Forelimb muscle (tissue), 1 donor: ENCODE measurements at places on chromosomes 4 and X.

DNA sequence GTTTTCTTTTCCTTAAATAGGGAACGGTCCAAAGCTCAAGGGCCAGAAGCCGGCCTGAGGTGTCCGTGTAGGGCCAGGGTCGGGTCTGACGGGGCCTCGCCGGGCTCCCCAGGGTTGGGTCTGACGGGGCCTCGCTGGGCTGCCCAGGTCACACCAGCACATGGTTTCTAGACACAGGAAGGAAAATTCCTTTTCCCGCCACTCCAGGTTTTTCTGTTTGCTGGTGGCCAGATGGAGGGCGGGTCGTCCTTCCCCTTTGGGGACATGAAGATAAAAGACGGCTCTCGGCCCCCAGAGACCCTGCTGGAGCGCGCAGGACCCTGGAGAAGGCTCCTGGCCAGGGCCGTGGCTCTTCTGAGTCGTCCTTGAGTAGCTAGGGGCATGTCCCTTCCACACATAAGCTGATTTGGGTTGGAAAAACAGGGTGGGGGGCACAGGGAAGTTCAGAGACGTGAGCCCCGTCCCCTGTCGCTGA lies 35.1 kb downstream of the PIGG start:
- DNase-seq, result no peak

DNA sequence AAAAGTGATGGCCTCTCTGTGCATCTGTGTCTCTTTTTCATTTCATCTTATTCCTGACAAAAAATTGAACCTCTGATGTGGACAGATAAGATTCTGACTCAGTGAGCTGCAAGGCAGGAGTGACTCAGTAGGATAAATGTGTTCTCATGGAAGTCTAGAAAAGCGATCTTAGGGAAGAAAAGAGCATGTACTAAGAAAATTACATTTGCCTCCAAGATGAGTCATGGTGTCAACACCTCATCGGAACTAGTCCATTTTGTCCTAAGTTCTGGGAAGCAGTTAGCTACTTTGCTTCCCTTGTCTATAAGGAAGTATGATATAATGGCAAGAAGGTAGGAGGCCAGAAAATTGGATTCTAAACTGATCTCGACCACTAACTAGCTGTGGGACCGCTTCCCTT lies 83.5 kb upstream of the AFF2 start:
- no peak for DNase-seq

GRCh38 chrX:104118765-104119164 lies 6.4 kb downstream of the ZCCHC18 start:
- no peak for DNase-seq

DNA sequence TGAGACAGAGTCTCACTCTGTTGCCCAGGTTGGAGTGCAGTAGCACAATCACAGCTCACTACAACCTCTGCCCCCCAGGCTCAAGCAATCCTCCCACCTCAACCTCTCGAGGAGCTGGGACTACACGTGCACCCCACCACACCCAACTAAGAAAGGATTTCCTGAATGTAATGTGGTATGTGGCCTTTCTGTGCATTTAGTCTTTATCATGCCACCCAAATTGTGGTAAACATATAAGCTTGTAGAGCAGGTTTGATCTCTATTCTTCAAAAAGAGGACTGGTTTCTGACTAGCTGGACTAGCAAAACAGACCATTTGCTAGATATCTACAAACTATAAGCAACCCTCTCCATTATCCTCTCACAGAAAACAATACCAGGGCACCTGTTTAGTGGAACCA lies 33.6 kb downstream of the ELOVL6 start:
- no peak for DNase-seq

GRCh38 chr4:172975651-172976229 lies 192.9 kb upstream of the GALNT7 start:
- no peak for DNase-seq

GRCh38 chr4:65096630-65097029 lies 573.7 kb downstream of the EPHA5 start:
- no peak for DNase-seq

- no peak for DNase-seq
These were observed 24.8 kb upstream of the AFAP1 start for GRCh38 chr4:7964459-7964858.

DNA sequence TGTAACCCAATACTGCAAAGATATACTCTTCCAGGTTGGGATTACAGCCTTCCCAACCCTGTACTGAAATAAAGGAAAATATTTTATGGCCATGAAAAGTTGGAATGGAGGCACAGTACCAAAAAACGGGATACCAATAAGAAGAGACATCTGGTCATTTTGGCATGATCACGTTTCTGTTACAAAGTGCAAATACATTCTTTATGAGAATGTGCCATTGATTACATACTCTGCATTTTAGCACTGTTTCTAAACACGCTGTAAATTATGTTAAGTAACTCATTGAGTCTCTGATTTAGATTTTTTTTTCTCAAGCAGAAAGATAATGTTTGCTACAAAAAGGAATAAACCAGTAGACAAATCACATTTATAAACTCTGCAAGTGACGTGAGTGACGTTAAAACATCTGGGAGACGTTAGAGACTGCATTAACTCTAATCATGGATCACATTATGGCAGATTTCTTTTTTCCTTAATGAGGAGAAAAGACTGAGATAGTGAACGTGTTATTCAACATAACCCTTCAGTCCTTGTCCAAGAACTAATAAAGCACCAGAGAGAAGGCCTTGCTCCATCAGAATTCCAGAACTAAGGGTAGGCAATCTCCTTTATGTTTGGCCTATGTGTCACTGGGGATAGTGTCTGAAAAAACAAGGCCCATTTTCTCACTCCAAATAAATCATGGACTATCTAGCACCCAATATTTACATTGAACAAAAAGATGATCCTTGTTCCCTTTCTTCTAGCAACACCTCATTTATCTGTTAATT lies 31.0 kb downstream of the UNC5C start:
- DNase-seq, result no peak

GRCh38 chr4:187615972-187616371 lies 379.6 kb upstream of the ZFP42 start:
- no peak for DNase-seq

DNA sequence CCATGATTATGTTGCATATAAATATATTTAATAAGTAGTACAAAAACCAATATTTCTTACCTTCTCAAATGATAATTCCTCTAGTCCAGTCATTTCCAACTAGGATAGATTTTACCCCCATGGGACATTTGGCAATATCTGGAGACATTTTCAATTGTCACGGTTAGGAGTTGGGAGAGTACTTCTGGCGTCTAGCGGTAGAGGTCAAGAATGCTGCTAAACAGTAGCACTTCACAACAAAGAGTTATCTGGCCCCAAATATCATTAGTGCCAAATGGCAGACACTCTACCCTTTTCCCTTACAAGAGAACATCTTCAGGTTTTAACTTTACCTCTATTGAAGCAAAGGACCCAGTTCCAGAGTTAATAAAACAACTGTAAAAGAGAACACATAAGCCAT lies 168.1 kb downstream of the FAT4 start:
- DNase-seq, result no peak

DNA sequence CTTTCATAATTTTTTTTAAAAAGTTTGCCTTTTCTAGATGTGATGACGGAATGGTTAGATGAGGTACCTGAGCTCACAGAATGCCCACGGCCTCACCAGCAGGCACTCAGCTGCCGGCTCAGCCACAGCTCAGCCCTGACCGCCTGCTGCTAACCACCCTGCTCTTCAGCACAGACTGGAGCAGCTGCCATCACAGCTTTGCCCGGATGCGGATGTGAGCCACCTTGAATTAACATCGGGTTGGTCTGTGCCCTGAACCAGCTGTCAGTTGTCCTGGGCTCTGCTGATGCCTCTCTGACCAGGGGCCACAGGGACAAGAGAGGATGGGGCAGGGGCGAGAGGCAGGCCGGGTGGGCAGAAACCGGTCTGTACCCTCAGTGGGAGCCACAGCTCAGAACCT lies 93.3 kb downstream of the HMX1 start:
- no peak for DNase-seq

- no peak for DNase-seq
These were observed 233.9 kb upstream of the MAB21L2 start for GRCh38 chr4:150348079-150348478.

- no peak for DNase-seq
These were observed 1.7 kb upstream of the LAS1L start for GRCh38 chrX:65536291-65536690.

DNA sequence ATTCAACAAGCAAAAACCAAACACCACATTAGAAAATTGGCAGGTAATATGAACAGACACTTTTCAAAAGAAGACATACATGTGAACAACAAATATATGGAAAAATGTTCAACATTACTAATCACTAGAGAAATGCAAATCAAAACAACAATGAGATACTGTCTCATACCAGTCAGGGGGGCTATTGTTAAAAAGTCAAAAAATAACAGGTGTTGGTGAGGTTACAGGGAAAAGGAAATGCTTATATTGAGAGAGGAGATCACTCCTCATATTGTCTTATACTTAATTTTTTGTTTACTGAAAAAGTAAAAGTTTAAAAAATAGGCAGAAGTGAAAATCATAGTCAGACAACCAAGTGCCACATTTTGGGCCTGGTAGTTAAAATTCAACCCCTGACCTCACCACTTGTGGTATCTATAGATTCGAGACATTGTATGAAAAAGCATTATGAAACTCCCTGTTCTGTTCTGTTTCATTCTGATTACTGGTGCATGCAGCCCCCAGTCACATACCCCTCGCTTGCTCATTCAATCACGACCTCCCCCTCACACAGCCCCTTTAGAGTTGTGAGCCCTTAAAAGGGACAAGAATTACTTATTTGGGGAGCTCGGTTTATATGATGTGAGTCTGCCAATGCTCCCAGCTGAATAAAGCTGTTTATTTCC lies 153.7 kb upstream of the FGF16 start:
- DNase-seq, result no peak

DNA sequence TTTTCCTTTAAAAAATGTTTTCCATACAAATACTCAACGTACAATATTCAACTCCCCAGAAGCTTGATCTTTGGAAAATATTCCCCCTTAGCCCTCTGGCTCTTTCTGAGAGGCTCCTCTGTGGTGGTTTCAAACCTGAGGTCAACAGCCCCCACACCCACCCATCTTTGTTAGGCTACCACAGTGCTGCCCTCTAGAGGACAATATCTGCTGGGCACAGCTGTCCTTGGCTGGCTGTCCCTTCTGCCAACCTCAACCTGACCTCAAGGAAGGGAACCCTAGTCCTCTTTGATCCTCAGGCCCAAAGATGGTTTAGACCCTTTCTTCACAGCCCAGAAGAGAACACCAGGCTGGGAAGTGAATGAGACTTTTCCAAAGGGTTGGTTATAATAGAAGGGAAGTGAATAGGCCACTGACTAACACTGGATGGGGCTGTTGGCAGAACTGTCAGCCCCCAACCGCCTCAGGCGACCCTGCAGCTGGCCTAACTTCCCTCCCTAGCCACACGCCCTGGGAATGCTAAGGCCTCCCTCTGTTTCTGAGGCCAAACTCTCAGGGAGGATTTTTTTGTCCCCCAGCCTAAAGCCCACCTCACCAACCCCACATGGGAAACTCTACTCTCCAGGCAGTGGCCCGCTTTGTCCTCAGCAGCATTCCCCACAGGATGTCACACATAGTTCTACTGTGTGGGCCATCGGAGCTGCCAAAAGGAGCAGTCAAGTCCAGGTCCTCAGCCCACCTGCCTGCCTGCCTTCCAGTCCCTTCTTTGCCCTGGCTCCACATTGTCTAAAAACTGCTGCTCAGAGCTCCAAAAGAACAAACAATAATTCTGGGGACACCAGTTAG lies 34.3 kb downstream of the NYX start:
- DNase-seq, result no peak

- peak; percentile 34 for DNase-seq
These were observed 496.6 kb downstream of the STIM2 start for GRCh38 chr4:27357283-27357682.

DNA sequence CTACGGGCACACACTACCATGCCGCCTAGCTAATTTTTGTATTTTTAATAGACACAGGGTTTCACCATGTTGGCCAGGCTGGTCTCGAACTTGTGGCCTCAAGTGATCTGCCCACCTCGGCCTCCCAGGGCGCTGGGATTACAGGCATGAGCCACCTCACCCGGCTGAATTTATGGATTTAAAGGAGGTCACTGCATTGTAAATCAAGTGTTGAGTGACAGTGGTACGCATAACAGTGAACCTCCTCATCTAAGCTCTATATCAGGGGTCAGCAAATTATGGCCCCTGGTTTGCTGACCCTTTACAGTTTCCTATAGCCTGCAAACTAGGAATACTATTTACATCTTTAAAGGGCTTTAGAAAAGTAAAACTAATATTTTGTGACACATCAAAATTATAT lies 2.6 kb upstream of the UXT start:
- no peak for DNase-seq

GRCh38 chr4:80189956-80190677 lies 7.2 kb upstream of the PRDM8 start:
- DNase-seq, result no peak

- DNase-seq, result no peak
These were observed 500 bp downstream of the GAR1 start for GRCh38 chr4:109816082-109816442.

GRCh38 chr4:40984051-40984450 lies 230.3 kb downstream of the APBB2 start:
- no peak for DNase-seq

DNA sequence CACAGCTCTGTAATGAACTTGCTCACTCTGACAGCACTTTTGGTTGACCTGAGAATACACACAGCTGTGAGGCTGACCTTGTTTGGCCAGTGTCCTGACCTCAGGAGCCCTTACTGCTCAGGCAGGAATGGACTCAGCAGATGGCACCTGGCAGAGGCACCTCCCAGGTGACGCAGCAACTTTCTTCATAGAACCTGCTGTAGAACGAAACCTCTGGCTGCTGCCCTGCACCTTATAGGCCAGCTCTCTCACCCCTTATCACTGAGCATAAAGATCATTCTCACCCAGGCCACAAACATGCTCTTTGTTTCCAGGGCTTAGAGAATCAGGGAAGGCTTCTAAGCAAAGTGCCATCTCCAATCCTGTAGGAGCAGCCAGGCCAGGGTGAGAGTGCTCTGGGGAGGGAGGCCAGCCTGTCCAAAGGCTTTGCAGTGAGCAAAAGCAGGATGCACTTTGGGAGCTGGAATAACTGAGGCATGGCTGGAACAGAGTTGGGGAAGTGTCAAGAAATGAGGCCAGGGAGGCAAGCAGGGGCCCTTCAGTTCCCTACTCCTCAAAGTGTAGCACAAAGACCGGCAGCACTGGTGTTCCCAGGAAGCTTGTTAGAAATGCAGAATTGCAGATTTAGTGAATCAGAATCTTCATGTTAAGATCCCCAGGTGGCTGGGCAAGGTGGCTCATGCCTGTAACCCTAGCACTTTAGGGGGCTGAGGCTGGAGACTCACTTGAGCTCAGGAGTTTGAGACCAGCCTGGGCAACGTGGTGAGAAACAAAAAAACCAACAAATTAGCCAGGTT lies 13.3 kb upstream of the CENPU start:
- DNase-seq, result no peak

DNA sequence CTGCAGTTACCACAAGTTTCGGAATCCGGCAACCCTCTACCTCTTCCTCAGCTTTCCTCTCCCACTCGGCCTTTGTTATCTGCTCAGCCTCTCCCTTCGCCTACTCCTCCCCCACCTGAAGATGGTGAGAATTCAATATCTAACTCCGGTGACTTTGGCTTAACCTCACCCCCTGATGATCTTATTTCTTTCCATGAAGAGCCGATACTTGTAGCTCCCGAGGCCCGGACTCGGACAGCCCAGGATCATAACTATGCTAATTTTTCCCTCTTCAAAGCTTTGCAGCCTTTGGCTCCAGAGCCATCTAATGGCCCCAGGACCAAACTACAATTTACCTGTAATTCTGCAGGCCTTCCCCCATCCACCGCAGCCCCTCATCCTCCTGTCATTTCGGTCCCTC lies 32.0 kb upstream of the MGST2 start:
- no peak for DNase-seq

- no peak for DNase-seq
These were observed 158.4 kb downstream of the PDHA2 start for GRCh38 chr4:95998311-95998710.

GRCh38 chr4:86223472-86223871 lies 136.4 kb downstream of the MAPK10 start:
- DNase-seq, result no peak
